ENCODE measurements at places on chromosomes 2 and 18.
A peak's percentile ranks its signal among the peaks of the same experiment; 100 is the strongest.

GRCh38 chr2:44200011-44200410, 31.3 kb downstream of the PPM1B start:
- no peak for DNase-seq

GRCh38 chr2:182866095-182866460, 359 bp downstream of the FRZB start:
- DNase-seq = peak; percentile 30

- DNase-seq = no peak
These were observed 229.5 kb downstream of the CNTNAP5 start for GRCh38 chr2:124254621-124255020.

- DNase-seq = no peak
These were observed 54.6 kb downstream of the MERTK start for GRCh38 chr2:111952871-111953452.

DNA sequence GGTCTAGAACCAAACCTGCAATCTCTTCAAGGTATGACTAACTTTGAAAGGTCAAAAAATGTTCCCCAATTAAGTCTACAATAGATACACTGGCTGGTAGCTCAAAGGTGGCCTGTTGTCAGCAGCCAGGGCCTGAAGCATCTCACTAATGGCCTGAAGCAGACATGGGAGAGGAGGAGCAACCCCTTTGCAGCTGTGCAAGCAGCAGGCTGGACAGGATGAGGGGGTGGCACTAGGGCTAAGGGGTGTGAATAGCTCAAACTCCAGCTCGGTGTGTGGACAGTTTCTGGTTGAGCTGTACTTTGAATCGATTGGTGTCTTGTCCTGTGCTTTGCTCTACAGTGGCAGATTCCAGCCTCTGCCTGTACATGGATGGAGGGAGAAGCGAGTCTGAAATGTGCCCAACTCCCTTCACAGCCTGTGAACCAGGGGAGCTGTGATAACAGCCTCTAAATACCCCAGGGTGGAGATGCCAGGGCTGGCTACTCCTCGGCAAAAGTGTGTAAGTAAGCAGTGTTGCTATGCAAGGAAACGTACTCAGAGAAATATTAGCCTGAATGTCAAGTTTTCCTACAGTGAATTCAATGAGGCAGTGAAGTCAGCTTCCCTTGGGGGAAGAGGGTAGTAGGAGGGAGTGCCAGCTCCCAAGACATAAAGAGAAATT, 34.7 kb upstream of the DTNB start:
- DNase-seq = no peak

DNA sequence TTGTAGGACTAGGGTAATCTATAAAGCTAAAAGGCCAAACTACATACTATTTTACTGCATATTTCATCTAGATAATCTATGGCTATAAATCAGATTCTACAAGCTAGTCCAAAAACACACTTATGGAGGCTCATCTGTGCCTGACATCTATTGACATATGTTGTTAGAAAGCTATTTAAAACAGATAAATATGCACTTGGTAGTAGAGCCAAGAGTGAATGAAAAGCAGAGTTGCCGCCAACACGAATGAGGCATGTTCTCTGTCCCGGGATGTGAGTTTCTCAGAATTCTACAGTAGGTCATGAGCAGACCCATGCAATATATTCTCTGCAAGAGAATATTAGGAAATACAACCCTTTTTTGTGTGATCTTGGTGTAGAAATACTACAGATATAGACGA, 66.7 kb upstream of the LPIN2 start:
- DNase-seq = no peak

GRCh38 chr2:236217926-236218325, 46.3 kb downstream of the ASB18 start:
- DNase-seq = no peak

DNA sequence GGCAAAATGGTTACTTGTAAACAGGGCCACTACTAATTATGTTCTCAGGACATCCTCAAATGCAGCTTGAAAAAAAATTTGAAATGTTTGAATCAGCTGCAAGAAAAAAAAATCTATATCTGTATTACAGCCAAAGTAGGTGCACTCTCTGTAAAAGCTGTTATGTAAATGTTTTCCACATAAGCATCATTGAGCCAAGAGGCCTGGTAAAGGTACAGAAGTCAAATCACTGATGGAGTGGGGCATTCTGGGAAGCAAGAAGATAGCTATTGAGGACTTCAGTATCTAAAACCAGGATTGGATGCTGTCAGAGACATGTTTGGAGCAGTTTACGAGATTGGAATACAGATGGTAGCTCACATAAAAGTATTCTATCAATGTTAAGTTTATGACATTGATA, 80.3 kb downstream of the MAPRE2 start:
- DNase-seq = no peak

DNA sequence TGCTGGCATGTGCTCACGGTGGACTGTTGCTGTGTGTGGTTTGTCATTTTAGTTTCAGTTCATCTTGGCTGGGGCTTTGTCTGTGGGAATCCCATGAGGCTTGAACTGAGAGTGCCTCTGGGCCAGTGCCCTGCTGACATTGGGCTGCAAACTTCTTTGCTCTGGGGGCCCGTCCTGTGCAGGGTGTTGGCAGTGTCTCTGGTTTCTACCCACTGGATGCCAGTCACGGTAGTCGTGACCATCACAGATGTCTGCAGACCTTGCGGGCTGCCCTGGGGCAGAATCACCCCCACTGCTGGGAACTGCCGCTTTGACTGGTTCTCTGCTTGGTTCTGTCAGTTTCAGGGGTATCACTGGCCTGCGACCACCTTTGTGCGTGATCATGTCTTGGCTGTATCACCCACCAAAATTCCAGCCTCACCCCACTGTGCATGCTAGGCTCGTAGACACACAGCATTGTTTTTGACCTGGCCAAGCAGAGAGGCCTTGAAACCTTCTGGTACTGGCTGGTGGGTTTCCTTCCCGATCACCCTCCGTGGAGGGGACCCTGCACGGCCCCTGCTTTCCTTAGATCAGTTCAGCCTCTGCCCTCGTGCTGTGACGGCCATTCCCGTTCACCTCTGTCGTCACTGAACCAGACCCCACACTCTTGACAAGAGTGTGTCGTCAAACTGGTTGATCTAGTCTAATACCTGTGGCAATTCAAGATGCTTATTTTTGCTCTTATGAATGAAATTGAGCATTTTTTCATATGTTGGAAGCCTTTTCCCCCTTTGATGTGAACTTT, 57.6 kb downstream of the KCNG2 start:
- no peak for DNase-seq

GRCh38 chr2:99507937-99508818, 18.4 kb upstream of the REV1 start:
- no peak for DNase-seq

DNA sequence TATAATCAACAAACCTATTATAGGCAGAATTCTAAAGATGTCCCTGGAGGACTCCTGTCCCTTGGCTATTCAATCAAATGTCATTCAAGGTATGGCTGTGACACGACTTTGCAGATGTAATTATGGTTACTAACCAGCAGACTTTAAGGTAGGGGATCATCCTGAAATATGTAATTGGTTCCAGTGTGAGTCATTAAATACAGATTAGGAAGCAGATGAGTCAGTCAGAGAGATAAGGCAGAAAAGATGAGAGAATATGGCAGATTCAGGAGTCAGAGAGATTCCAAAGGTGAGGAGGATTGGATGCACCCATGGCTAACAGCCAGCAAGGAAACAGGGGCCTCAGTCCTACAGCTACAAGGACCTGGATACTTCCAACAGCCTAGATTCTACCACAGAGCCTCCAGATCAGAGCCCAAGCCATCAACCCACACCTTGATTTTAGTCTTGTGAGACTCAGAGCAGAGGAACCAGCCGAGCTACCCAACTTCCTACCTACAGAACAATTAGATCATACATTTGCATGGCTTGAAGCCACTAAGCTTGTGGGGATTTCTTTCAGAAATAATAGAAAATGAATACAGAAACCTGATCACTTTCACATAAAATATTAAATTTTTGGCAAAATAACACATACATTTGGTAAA, 11.2 kb upstream of the PROM2 start:
- DNase-seq = no peak

DNA sequence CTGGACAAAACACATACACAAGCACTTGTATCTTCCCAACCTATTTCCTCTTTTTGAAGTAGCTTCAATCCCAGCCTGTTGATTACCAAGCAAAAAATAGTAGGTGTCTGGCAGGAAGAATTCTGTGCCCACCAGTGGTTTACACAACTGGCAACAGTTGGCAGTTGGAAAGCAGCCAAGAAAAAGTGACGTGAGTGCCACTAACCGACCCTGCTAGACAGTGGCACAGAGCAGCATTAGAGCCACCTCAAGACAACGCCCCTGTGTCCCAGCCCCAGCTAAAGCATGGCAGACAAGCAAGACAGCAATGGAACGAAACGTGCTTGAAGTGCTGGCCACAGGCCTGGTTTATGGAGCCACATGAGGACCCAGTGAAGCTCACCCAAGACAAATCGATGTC, 379.6 kb downstream of the FBXO15 start:
- DNase-seq = no peak

DNA sequence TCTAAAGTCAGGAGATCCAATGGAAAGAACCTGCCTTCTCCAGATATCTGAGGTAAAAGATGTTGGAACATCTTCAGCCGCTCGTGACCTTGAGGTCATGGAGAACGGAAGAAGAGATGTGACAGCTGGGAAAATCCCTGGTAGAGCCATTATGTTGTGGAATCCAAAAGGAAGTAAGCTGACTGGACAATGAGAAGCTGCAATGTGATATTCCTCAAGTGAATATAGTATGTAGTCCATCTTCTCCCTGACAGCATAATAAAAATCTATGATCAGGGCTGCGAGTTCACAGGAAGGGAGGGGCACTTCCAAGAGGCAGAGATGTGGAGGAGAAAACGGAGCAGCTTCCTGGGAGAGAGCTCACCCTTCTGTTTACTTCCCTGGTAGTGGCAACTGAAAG, 201.0 kb upstream of the SP5 start:
- DNase-seq = no peak
